CD4-positive, CD25-positive, alpha-beta regulatory T cell (primary cell): ENCODE measurements at places on chromosomes 13 and 19. TPM values are rescaled to one million over a fixed set of nuclear protein-coding genes. Genes with fewer than 3 reads are reported as not detected.

- no peaks in the 10 kb centered on the region for H3K4me1 ChIP-seq
- no peak overlapping the region for H3K4me3 ChIP-seq
- no peak overlapping the region for H3K27ac ChIP-seq
- H3K27me3 ChIP-seq, result no peaks in the 10 kb centered on the region
- peaks cover 86% of the 10 kb centered on the region for H3K36me3 ChIP-seq
Measured at GRCh38 chr19:7377196-7377595, 28.5 kb downstream of the ARHGEF18 start.

GRCh38 chr19:35095667-35096368 lies 19.8 kb upstream of the FXYD3 start:
- no peaks in the 10 kb centered on the region for H3K27me3 ChIP-seq
- no peak overlapping the region for H3K4me3 ChIP-seq
- no peak overlapping the region for H3K27ac ChIP-seq
- H3K4me1 ChIP-seq, result no peaks in the 10 kb centered on the region
- no peak for DNase-seq

GRCh38 chr19:3821156-3821555 lies 35.0 kb upstream of the MATK start:
- no peak overlapping the region for H3K27ac ChIP-seq
- H3K36me3 ChIP-seq, result no peaks in the 10 kb centered on the region
- H3K4me3 ChIP-seq, result no peak overlapping the region
- DNase-seq, result no peak
- H3K4me1 ChIP-seq, result peaks cover 8% of the 10 kb centered on the region

- H3K27ac ChIP-seq, result no peak overlapping the region
- DNase-seq, result no peak
- peaks cover 17% of the 10 kb centered on the region for H3K4me1 ChIP-seq
- H3K36me3 ChIP-seq, result no peaks in the 10 kb centered on the region
Measured at GRCh38 chr13:45850027-45850613, 1.4 kb downstream of the SIAH3 start.

GRCh38 chr19:11196406-11197287 lies 698 bp downstream of the KANK2 start:
- H3K4me3 ChIP-seq, result no peak overlapping the region
- no peak overlapping the region for H3K27ac ChIP-seq
- no peak for DNase-seq
- H3K36me3 ChIP-seq, result no peaks in the 10 kb centered on the region
- H3K27me3 ChIP-seq, result no peaks in the 10 kb centered on the region

- H3K4me3 ChIP-seq, result no peak overlapping the region
- peaks cover 20% of the 10 kb centered on the region for H3K36me3 ChIP-seq
- no peak overlapping the region for H3K27ac ChIP-seq
- no peak for DNase-seq
- no peaks in the 10 kb centered on the region for H3K27me3 ChIP-seq
Measured at GRCh38 chr19:6273701-6274601, 5.8 kb downstream of the MLLT1 start.

DNA sequence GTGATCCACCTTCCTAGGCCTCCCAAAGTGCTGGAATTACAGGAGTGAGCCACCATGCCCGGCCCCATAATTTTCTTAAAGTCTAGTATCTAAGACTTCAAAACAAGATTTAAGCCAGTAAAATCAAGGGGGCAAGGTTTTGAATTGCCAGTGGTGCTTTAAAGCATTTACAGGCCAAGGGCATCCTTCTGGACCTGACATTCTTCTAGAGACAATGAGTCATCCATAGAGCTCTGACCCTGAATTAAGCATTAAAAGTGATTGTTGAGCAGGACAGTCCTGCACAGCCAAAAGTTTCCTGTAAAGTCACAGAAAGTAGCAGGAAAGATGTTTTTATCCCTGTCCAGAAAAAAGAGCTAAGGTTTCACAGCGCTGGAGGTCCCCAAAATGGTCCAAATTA lies 50.9 kb upstream of the ATP12A start:
- H3K27me3 ChIP-seq, result no peaks in the 10 kb centered on the region
- peaks cover 37% of the 10 kb centered on the region for H3K4me1 ChIP-seq
- H3K4me3 ChIP-seq, result no peak overlapping the region
- H3K27ac ChIP-seq, result no peak overlapping the region
- DNase-seq, result no peak
- H3K36me3 ChIP-seq, result no peaks in the 10 kb centered on the region

- H3K4me3 ChIP-seq, result no peak overlapping the region
- DNase-seq, result no peak
- no peaks in the 10 kb centered on the region for H3K27me3 ChIP-seq
- no peak overlapping the region for H3K27ac ChIP-seq
Measured at GRCh38 chr13:37806666-37807065, 62.9 kb downstream of the TRPC4 start.

The MLNR gene
- total RNA-seq, result not detected

The PSG3 gene
- total RNA-seq, result 0.42 TPM
